NCI-H2081 treated with DMSO at 0.1 percent for 48 hours (cell line): ENCODE measurements at places on chromosomes 12 and 14.

- no peak for DNase-seq
Observed at GRCh38 chr12:124523071-124523470, 44.3 kb downstream of the NCOR2 start.

DNA sequence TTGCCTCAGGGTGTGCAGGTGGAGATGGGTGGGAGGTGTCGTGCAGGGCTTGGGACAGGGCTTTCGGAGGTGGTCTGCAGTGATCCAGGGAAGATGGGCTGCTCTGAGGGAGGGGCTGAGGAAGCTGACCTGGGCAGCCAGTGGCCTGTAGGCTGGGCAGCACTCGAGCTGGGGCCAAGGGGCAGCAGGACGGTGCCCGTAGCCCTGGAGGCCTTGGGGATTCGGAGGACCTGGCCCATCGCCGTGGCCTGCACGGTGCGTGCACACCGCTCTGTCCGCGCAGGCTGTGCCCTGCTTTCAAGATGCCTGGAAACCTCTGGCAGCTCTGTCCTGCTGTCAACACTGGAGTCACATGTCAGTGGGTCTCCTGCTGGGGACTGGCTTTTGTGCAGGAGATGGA lies 9.1 kb downstream of the PACS2 start:
- no peak for DNase-seq

- DNase-seq: no peak
Observed at GRCh38 chr12:116087962-116088361, 189.5 kb downstream of the MED13L start.

DNA sequence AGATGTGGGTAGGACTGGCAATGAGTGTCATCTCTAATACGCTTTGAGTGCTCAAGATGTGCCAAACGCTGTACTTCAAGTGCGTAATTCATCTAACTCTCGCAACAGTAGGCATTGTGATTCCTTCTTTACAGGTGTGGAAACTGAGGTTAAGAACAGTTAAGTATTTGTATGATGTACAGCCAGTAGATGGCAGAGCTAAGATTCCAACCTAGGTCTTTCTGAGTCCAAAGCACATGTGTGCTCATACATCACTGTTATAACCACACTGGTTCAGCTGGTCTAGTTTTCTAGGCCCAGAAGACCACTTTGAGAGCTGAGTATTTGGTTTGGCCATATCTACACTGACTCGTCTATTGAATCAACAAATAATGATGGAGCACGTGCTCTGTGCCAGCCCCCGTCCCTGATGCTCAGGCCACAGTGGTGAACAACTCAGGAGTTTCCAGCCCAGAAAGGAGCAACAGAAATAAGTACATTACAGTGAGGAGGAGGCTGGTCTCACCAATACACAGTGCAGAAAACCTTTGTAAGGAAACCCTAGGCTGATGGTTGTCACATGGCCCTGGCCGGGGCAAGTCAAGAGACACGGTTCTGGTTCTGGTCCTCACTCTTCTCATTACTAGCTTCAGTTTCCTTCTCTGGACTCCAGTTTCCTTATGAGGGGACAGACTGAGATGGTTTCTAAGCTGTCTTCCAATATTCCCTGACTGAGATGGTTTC lies 69.3 kb upstream of the SCN8A start:
- no peak for DNase-seq

- DNase-seq: no peak
Observed at GRCh38 chr12:85462888-85463287, 182.9 kb downstream of the ALX1 start.

DNA sequence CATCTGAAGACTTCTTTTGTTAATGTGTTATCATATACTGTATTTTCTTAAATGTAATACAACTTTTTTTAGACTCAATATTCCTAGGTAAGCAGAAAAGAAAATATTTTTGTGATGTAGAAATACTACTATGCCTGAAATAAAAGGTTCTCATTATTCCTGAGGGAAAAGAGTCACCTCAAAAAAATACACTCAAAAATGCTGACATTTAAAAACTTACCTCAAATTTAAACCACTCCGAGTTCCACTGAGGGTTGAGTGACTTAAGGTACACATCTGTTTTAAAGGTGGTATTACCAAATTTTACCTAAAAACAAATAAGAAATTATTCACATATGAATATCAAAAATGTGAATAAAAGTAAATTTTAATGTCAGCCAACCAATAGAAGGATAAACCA lies 9.3 kb downstream of the C2CD5 start:
- DNase-seq: no peak

DNA sequence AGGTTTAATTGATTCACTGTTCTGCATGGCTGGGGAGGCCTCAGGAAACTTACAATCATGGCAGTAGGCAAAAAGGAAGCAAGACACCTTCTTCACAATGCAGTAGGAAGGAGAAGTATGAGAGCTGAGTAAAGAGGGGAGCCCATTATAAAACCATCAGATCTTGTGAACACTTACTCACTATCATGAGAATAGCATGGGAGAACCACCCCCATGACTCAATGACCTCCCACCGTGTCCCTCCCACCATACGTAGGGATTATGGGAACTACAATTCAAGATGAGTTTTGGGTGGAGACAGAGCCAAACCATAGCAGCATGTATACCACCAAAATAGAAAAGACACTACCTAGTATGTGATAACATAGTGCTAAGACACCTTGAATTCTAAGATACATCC lies 2.9 kb upstream of the HMGA2 start:
- no peak for DNase-seq

- no peak for DNase-seq
Observed at GRCh38 chr12:18580291-18580690, 157.5 kb downstream of the PLCZ1 start.

DNA sequence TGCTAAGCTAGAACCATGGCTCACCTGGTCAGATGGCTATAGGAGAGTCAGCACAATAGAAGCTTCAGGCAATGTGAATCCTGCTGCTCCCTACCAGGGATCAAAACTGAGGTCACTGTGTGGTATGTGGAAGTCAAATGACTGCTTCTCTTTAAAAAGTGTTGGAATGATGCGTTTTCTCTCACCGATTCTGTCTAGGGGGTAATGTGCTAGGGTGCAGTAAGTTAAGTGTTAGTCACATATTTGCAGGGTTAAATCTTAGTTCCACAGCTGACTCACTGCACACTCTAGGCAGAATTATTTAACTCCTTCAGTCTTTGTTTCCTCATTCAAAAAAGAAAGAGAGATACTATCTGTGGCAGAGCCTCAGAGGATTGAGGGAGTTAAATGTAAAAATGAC lies 696.6 kb downstream of the DIO2 start:
- DNase-seq: no peak

DNA sequence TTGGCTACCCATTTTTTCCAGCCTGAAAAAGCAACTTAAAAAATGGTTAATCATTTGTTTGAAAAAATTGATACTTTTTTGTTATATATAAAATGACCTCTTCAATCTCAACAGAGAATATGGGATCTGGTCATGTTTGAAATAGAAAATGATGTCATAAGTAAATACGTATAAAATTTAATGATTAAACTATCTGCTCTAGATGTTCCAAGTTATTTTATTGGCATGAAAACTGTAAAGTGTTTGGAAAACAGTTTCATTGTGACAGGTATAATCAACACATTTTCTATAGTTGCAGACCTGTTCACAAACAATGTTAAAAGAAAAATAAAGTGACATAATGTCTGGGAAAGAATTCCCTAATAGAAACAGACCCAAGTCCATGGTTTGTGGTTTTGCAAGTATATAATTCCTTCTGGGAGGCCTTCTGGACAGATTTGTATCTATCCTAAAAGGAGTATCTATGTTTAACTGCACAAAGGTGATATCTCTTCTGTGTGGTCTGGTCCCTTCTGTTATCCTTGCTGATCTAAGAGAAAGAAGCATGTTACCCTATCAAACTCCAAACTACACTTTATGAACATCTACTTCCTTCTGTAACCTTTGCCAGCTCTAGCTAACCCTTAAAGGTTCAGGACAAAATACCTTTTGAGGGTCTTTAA lies 39.5 kb upstream of the LRIG3 start:
- no peak for DNase-seq

GRCh38 chr12:112792301-112792700 lies 753 bp downstream of the RPH3A start:
- no peak for DNase-seq

DNA sequence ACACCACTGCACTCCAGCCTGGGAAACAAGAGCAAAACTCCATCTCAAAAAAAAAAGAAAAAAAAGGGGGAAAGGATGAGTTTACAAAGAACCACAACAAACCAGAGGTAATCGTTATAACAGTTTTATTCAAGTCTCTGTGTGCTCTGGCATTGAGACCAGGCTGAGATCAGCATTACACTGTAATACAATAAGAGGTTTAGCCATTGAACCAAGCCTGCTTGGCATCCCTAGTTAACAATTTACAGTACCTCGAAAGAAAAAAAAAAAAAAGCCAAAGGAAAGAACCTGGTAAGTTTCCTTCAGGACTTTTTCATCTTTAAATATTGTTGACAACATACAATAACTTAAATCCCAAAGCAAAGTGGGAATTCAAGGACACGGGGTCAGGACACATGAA lies 80.7 kb downstream of the TTC9 start:
- no peak for DNase-seq
